Cortex of kidney (tissue), 1 donor: ENCODE measurements at places on chromosomes 4 and X.

DNA sequence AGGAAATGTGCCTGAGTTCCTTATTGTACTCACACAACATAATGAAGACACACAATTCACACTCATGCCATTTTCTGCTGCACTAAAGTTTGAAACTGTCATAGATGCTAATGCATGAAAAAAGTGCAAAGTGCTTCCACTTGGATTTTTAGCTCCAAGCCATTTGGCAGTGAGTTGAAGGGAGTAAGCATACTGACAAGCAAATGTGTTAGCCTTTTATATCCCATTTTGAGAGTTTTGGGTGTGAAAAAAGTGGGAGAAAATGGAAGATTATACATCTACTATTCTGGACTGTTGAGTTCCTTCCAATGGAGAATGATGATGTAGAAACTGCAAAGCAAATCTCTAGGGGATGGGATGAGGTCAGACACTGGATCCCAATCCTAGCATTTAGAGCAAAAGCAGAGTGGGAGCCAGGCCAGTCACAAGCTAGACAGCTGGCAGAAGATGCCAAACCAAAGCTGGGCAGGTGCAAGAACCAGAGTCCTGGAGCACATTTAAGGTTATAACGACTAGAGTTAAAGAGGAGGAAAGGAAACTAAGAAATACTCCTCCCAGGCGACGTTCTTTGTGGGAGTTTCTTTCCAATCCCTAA lies 216.8 kb downstream of the FBXO8 start:
- no peak for DNase-seq

DNA sequence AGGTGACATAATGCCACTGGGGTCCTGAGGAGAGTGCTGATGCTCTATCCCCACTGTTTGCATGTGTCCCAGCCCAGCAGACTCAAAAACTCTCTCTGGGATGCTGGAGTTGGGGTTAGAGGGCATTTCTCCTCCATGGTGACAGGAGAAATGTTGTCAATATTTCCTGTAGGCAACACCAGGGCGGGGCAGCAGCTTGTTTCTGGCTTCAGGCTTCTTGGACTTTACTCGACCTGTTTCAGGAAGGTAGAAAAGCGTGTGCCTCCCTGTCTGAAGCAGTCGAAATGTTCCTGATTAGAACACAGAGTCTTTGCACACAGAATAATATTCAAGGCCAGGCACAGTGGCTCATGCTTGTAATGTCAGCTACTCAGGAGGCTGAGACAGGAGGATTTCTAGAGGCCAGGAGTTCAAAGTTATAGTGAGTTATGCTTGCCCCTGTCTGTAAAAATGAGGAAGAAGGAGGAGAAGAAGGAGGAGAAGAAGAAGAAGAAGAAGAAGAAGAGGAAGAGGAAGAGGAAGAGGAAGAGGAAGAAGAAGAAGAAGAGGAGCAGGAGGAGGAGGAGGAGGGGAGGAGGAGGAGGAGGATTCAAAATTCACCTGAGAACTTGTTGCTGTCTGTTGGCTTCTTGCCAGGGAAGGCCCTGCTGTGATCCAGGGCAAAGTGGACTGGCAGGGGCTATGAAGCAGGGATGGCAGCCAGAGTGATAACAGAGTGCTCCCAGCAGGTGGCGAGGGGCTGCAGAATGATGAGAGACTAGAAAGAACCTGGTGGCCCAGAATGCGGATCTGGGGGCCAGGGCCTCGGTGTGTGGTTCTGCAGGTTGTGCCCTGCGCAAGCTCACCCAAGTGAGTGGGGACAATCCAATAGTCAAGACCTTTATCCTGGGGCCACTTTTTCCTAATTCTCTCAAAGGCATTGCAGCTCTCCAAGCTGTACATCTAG lies 82.9 kb downstream of the RTL5 start:
- no peak for DNase-seq

DNA sequence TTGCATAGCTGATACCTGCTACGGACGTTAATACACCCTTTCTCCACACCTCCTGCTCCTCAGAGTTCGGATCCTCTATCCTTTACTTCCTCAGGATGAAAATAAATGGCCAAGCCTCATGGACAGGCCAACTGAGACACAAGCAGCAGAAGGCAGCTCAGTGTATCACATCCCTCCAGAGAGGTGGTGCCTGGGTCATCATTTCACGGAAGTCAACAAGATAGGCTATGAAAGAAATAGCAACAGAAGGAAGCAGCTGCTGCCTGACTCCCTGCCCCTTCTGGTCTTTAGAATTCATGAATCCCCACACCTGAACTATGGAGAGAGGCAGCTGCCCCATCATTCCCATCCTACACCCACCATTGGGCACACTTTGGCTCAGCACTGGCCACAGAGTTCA lies 267.1 kb upstream of the ETNPPL start:
- DNase-seq = no peak

- DNase-seq = no peak
These were observed 16.3 kb downstream of the CD99 start for GRCh38 chrX:2707334-2707760.

DNA sequence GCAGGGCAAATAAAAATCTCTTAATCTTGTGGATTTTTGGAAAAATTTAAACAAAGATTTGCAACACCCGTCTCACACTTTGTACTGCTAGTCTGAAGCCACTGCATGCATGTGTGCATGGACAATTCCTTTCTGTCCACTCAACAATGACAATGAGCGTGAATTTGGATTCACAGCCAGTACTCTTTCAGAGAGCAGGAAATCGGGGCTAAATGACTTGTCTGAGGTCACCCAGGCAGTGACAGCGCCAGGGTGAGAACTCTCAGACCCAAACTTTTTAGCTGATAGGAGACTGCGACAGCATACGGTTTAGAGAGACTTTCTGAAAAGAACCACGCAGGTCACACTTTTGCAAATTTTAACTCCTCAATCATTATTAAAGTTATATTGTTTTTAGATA lies 90.9 kb downstream of the ZNF827 start:
- no peak for DNase-seq

DNA sequence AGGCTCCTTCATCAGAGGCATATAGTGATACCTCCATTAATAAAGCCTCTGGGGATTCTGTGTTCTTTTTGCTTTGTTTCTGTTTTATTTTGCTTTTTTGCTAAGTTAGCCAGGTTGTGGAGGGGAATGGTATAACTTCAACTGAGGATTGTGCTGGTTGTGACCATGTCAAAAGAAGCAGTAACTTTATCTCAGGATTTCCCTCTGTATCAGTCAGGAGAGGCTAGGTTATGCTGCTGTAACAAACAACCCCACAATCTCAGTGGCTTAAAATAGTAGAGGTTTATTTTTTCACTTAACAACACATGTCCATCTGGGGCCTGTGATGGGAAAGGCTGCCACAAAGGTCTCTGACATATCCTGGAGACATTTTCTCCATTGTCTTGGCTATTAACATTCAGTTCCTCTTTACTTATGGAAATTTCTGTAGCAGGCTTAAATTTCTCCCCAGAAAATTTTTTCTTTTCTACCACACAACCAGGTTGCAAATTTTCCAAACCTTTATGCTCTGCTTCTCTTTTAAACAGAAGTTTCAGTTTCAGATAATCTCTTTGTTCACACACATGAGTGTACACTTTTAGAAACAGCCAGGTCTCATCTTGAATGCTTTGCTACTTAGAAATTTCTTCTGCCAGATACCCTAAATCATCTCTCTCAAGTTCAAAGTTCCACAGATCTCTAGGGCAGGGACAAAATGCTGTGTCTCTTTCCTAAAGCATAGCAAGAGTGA lies 64.7 kb downstream of the UCHL1 start:
- DNase-seq = no peak

GRCh38 chr4:83546786-83547185 lies 10.9 kb downstream of the GPAT3 start:
- DNase-seq = no peak

DNA sequence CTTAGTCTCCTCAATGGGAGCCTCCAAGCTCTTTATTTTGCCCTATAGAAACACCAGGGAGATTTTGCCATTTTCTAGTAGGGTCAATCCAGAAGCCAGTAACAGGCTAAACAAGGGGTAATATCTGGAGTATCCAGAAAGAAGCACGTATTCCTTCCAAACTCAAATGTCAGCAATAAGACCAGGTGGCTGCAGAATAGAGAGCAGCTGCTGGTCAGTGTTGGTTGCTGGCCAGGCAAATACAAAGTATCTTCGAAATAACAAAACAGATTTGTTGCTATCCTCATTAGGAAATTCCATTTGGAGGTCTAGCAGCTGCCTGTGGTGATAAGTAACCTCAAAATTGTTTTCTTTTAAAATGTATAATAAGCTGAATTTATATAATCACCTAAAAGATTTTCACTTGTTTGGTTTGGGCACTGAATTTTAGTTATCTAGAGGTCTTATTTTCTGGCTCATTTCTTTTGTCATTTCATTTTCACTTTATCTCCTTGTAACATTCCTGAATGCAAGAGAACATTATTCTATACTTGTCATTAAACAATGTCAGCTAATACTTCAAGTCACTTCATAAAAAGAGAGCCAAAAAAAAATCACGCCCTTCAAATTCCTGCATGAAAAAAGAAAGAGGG lies 320.6 kb downstream of the DTHD1 start:
- no peak for DNase-seq

- DNase-seq = no peak
These were observed 21.9 kb upstream of the EMCN start for GRCh38 chr4:100539706-100540105.

- DNase-seq = no peak
These were observed 19.8 kb upstream of the CCDC149 start for GRCh38 chr4:24932515-24933225.

GRCh38 chr4:86895692-86896488 lies 3.7 kb upstream of the C4orf36 start:
- no peak for DNase-seq

DNA sequence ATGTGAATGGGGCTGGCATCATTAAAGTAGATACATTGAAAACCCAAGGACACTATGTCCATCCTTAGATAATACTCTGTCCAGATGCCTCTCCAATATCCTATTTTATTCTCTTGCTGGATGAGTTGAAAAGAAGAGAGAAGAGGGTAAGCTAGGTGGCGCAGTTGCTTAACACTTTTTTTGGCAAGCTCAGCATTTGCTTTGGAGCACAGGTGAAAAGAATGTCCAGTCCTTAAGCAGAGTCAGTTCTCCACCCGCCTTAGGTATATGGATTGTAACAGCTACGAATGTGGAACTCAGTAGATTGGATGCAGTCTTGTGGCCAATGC lies 208.4 kb downstream of the NWD2 start:
- DNase-seq = no peak

DNA sequence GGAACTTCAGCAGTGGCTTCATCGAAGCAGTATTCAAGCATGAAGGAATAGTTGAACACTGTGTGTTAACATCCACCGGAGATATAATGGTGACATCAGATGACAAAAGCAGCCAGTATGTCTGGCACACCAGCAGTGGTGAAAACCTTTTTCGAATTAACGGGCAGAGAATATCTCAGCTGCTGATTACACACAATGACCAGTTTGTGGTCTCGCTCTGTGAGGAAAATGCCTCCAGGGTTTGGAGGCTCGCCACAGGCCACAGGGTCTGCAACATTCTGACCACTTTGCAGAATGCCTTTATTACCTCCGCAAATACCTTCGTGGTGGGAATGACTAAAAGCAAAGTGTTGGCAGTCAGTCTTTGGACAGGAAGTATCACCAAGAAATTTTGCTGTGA lies 201.5 kb downstream of the NWD2 start:
- DNase-seq = no peak

DNA sequence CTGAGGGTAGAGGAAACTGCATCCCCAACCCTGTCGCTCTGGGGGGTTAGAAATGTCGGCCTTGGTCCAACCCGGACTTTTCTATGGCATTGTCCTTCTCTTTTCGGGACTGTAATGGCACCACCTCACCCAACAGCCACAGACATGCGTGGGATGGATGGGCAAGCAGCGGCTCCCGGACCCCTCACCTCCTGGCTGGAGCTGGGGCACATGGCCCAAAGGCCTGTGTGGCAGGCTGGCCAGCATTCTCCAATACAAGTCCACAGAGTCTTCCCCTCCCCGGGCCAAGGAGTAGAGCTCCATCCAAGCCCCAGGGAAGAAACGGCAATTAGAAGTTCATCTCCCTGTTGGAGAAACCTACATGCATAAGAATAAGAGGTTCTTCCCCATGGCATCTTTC lies 142.9 kb downstream of the NR3C2 start:
- no peak for DNase-seq

DNA sequence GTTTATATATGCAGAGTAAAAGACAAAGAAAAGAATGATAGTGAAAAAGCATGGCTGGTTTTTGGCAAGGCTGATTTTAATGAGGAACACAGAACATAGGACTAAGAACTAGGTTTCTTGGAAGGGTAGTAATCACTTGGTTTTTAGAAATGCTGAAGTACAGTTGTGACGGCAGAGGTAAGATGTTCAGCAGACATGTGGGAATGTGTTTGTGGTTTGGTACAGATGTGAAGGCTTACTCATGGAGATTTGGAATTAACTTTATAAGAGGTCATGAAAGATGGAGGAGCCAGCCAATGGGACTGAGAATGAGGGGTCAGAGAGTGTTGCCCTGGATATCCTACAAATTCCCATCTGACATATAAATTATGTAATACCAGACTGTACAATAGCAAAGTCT lies 243.6 kb downstream of the NPFFR2 start:
- DNase-seq = no peak

GRCh38 chr4:38373375-38373774 lies 290.6 kb upstream of the KLF3 start:
- DNase-seq = no peak

DNA sequence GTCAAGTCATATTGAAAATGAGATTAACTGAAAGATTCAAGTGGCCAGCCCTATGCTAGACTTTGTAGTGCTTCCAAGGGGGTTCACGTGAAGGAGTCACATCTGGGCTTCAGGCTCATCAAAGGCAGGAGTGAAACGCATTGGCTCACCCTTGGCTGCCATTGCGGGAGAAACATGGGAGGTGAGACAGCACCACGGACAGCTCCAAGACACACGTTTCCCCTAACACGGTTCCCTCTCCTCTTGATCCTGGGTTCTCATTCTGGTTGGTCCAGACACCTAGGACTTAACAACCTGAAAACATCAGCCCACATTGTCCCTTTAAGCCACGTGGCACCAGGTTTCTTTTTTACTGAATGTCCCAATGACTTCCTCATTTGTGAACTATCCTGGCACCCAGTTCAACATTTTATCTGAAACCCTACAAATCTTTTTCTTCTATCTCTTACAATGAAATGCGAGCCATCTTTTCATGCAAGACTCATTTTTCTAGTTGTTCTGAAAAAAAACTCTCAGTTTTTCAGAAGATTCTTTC lies 279.0 kb upstream of the VCX3A start:
- DNase-seq = no peak

DNA sequence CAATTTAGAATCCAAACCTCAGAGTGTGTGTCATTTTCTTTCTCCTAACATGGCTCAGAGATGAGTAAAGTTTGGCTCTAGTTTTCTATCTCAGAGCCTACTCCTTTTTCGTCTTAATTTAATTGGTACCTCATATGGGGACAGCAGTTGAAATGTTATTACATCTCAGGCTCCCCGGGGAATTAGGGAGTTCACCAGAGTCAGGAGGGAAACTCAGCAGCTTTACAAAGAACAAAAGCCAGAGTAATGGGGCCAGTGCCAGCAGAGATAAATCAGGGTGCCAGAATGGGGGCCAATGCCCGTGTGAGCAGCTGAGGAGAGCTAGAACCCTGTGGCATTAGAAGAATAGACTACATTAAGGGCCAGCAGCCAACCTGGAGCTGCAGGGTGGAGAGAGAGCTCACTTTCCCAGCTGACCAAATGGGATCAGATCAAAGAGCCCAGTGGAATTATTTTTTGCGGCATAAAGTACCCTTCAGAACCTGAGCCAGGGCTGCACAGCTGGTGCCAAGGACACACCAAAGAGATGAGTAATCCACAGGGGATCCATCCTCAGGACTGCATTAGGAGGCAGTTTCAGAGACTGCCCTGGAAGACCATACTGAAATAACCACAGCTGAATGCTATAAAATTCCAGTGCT lies 207.1 kb upstream of the DKK2 start:
- no peak for DNase-seq
